ENCODE measurements at places on chromosomes 5 and 9.

GRCh38 chr5:2465383-2465782, 286.1 kb downstream of the IRX2 start:
- no peak for DNase-seq

DNA sequence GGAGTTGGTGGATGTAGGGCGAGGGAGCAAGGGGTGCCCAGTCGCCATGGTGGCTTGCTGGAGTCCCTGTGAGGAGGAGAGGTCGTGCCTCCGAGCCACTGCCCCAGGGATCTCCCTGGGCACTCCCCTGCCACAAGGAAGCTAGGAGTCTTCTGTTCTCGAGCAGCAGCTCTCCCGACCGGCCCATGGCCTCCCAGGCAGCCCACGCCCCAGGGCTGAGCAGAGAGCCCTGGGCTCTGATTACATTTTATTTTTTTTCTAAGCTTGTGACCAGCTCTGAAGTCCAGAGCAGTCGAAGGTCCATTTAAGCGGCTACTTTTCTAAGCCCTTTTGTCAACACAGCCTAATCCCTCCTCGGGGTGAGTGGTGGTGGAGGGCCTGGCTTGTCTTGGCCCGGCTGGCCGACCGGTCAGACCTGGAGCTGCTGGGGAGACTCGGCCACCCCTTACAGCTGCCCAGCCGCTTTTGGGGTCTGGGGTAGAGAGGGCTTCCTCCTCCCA, 2.1 kb downstream of the RXRA start:
- no peak for DNase-seq

DNA sequence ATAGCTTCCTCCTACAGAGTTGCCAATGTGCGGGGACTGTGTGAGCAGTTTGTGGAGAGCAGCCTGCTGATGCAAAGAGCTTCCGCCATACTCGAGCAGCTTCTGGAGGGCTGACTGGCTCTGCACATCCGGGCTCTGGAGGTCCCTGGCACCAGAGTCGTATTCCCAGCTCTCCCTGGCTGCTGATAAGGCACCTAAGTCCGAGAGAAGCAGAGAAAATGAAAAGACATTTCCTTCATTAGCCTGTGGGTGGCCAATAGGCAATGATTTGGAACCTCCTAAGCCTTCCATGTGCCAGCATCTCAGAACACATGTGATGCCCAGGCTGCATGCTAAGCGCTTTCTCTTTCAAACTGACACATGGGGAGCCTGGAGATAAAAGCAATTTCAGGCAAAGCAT, 94.3 kb downstream of the TSSK1B start:
- DNase-seq, result no peak

DNA sequence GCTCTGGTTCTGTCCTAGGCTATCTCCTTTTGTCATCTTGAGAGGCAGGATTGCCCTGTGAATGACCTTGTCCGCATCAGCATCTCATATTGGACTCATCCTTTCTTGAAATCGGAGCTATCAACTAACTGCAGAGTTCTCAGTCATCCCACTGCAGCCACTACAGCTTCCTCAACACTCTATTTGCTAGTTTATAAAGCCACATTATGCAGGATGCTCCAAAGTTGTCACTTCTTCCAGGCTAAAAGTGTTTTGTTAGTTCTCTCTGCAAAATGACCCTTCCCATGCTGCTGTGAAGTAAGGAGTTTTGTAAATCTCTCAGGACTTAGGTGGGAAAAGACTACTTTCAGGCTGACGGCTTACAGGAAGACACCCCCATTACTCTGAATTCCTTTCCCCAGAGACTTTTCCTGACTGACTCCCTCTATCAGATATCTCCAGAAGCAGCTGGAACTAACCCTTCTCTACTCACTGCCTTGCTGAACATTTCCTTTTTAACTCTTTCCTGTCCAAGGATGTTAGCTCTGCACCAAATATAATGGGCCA, 257.6 kb downstream of the NFIB start:
- DNase-seq, result no peak

GRCh38 chr5:141919218-141920119, 4.2 kb upstream of the DELE1 start:
- peak; percentile 15 for DNase-seq

DNA sequence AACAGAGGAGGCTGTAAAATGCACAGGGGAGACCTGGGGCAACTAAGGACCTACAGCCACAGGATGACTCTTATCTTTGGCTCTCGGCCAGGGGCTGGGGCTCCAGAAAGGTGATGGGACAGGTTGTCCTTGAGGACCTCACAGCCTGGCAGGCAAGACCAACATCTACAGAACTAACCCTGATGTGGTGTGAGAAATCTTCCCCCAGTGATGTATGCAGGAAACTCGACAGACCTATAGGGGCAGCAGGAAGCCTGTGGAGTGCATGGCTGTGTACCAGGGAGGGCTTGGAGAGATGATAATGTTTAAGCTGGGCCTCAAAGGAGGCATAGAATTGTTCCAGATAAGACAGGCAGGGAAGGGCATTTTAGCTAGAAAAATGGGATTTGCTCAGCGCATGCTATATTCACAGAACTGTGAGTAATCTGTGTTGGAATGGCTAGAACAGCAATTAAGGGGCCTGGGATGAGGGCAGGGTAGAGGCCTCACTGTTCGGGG, 68.5 kb upstream of the SLC25A51 start:
- DNase-seq, result peak; percentile 57

GRCh38 chr5:35365758-35366157, 135.5 kb upstream of the PRLR start:
- no peak for DNase-seq

DNA sequence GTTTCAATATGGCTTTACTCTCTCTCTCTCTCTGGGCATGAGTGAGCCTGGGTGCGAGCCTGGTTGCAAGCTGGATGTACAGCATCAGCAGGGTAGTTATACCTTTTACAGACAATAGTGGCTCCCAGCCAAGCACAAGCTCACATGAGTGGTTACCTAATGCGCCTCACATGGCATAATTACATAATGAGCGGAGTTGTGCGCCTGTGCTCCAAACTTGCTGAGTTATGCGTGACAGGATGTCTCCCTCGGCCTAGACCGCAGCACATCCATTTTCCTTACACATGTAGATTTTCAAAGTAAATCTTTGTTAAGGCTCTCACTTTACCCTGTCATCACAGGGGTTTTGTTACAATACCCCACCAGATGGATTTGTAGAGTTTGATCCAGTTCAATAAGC, 233.5 kb upstream of the WWC1 start:
- no peak for DNase-seq

DNA sequence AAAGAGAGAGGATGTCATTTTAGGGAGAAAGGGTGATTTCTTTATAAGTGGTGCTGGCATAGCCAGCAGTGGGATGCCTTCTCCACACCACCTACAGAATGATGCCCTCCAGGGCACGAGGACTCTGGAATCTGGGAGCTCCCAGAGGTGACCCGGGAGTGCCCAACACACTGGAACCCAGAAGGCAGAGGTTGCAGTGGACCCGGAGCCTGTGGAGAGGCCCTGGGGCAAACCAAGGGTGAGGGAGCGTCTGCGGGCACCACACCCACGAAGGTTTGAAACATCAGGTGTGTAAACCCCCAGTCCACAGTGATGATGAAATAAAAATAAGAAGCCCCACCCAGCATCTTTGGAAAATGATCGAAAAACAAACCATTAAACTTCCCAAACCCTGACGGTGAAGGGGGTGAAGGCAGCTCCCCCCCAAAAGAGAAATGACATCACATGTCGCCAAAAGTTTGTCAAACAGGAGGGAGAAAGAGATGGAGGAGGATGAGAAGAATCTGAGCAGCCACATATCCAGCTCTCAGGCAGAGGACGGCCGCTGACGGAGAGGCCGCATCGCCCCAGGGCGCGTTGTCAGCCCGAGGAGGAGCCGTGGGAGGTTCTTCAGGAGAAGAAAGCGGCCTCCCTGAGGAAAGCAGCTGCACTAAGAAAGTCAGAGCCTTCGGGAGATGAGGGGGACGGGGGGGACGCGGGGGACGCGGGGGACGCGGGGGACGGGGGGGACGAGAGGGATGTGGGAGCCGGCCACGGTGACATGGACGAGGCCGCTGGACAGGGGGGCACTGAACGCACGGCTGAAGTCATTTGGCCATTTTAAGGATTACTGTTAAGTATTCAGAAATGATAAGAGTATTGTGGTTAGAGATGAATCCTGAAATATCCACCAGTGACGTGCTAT, 43.1 kb upstream of the NSMF start:
- no peak for DNase-seq

- DNase-seq, result no peak
Measured at GRCh38 chr9:115225459-115226116, 107.6 kb upstream of the TNC start.

DNA sequence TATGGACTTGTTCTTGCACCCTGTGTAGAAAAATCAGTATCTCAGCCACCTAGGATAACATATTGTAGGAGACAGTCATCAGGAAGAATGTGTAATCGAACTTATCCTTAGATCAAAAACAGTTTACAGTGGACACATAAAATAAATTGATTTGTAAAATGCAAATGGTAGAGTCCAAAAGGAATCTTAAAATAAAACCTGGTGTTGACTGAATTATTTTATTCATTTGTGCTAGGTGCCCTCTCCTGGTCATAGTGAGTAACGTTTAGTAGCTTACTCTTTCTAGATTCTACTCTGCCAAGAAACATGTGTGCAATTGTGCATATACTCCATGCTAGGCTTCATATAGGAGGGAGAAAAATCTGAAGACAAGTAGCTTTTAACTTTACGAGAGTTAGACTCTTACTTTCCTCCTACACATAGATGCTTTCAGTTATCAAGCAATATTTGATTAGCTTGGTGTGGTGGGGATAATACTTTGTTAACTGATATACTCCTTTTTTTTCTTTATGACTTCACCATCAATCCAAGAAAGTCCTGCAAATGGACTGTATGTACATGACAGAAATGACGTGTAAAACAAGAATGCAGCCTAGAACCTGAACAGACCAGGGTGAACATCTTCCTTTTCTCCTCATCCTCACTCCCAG, 23.7 kb upstream of the LOX start:
- DNase-seq, result no peak

- no peak for DNase-seq
Measured at GRCh38 chr9:97556721-97557605, 55.5 kb downstream of the TMOD1 start.

DNA sequence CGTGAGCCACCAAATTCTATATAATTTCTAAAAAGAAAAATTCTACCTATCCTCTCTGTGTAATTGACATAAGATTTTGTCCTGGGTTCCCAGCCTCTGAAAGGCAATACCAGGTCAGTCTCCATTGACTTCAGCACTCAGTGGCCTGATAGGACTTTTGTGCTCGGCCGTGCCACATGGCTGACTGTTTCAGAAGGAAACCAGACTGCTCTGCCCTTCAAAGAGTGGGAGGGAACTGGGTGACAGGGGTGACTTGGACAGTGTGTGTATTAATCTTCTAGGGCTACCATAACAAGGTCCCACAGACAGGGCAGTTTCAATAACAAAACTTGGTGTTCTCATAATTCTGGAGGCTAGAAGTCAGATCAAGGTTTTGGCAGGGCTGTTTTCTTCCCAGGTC, 43.0 kb downstream of the ARHGAP26 start:
- no peak for DNase-seq

GRCh38 chr9:68741704-68742332, 36.8 kb downstream of the PIP5K1B start:
- no peak for DNase-seq

All from posterior vena cava (tissue), 2 donors.